ENCODE measurements at places on chromosomes 7 and 10.

DNA sequence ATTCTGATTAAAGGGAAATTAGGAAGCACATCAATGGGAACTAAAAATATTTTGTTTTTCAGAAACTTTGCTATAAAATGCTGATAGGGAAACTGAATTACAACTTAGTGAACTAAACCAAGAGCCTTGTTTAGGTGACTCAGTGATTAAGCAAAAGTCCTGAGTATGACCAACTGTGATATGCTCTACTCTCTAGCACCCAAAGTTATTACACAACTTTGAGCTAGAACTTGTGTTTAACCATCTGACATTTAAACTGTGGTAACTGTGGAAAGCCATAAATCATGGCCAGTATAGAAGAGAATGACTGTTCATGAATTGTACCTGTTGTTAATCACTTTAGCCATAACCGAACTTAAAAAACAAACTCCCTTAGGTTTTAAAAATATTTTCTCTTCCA lies 127.4 kb downstream of the ZNF365 start:
- no peak for DNase-seq

GRCh38 chr7:117830422-117830954 lies 42.8 kb downstream of the CTTNBP2 start:
- no peak for DNase-seq

DNA sequence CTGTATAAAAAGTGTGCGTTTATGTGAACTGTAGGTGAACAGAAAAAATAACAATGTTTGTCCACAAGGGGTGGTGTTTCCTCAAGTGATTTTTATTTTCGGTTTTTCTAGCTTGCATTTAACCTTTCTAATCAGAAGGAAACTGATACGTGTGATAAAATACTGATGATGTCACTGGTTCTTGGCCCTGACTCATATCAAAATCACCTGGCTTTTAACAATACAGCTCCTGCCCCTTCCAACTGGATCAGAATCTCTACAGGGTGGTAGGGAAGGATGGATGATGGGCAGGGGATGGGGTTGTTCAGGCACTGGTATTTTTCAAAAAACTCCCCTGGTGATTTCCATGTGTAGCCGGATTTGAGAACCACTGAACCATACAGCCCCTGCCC lies 10.9 kb downstream of the NPFFR1 start:
- no peak for DNase-seq

DNA sequence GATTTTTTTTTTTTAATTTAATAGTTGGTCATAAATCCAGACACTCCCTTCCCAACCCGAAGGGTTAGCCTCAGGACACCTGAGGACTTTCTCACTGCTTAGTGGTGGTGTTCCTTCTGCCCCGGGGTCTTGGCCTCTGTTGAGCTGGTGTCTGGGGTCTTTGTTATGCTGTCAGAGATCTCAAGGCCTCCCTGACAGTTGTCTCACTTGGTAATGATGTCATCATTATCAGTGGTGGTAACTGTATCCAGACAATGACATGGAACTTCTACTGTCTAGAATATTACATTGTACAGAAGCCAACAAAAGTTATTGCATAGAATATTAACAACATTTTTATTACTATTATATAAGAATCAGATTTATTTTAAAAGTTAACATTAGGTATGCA lies 32.9 kb downstream of the PPP2R2D start:
- DNase-seq = no peak

- DNase-seq = no peak
These were observed 32.1 kb downstream of the PRKG1 start for GRCh38 chr10:51106311-51106945.

GRCh38 chr10:123645016-123645415 lies 21.1 kb upstream of the GPR26 start:
- no peak for DNase-seq

DNA sequence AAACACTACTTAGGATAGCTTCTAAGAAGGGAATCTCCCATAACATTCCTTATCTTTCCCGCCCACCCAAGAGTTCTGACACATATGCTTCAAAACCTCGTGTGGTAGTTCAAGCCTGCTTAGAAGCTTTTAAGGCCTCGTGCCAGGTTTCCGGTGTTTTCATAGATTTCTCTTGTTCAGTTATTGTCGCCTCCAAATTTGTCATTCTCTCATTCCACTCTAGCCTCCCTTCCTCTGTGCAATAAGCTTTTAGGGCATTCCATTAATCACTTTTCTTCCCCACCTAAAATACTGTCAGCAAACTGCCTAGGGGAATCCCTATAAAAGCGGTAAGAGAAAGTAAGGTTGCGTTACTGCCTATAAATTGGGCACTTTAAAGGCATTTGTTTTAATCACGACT lies 718 bp upstream of the BPGM start:
- no peak for DNase-seq

Data from Right ventricle myocardium superior (tissue), 1 donor.